T-helper 2 cell (primary cell): ENCODE measurements at places on chromosomes 11 and 22.
A peak's percentile ranks its signal among the peaks of the same experiment; 100 is the strongest.

- peak; percentile 85 for DNase-seq
Measured at GRCh38 chr11:449889-450808, at the start of gene PTDSS2. Gene PTDSS2, plus strand, starts transcription at chr11:450279. Its CDS starts 177 bp downstream, at chr11:450456.

DNA sequence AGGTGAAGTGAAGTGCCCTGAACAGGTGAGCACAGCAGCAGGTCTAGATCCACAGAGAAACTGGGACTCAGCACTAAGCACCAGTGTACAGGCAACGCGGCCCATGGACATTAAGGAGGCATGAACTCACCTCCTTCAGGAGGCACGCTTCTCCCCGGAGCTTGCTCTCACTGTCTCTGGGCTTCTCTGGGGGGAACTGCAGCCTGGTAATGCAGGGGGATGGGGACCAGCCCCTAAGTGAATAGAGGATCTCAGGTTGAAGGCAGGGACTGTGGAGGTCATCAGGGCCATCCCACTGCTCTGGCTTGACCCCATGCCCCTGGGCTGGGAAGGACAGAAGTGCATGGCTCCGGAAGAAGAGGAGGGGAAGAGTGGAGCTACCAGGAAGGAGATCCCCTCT, 495.6 kb upstream of the B3GAT1 start:
- no peak for DNase-seq

DNA sequence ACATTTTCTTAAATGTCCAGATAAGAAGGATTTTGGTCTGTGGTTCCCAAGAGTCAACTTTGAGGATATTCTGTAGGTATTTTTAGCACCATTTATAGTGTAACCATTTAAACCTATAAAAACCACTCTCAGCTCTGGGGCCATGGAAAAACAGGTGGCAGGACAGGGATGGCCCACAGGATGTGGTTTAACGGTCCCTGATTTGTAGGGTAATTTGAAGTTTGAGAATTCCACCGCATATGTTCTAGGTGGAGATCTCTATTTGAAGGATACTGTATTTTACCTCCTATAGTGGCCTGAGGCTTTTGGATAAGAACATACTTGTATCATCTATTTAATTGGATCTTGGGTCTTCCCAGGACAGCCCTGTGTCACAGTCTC, 62.4 kb upstream of the IGLL5 start:
- no peak for DNase-seq

DNA sequence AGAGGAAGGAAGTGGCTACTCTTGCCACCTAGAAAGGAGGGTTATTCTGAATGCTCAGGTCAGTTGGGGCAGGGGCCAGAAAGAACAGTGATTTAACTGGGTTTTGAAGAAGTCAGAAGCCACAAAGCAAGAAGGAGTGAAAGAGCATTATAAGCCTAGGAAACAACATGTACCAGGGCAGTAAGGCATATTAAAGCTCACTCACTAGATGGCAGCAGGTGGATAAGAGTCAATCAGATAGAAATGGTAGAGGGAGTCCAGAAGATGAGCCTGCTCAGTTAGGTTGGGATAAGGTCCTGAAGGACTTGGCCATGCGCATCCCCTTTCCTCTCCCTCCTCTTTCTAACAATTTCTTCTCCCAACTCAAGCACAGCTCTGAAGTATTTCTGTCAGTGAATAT, 22.0 kb upstream of the PATE1 start:
- DNase-seq = no peak

DNA sequence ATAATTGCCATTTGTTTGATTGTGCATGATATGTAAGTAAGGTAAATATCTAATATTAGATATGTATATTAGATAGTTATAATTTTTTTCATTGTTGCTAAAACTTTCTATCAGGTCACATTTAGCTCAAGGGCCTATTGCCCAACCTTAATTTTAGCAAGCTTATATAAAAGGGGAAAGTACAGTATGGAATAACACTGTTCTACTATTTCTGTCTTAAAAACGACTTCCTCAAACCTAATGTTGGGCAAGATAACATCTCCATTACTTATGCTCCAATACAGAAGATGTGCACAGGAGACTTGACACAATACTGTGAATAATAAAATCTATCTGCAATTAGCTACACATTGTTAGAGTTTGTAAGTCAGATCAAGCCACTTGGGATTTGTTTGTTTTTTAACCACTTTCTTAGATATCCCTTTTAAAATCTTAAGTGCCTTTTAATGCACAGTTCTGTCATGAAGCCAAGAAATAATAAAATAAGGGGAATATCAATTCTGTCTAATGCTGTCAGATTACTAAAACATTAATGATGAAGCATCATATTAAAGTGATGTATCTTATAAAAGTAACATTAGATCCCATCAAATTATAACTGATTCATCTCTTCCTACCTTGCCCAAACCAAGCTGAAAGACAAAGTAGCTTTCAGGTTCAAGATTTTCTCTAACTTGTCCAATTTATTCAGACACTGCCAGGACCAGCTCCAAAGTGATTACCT, 98.1 kb downstream of the SIK3 start:
- no peak for DNase-seq

GRCh38 chr11:69848201-69848600, 29.0 kb upstream of the FGF3 start:
- DNase-seq = no peak

GRCh38 chr11:44657836-44658505, 68.8 kb upstream of the TSPAN18 start:
- no peak for DNase-seq

GRCh38 chr11:124581817-124582216, 12.0 kb downstream of the OR8A1 start:
- no peak for DNase-seq

DNA sequence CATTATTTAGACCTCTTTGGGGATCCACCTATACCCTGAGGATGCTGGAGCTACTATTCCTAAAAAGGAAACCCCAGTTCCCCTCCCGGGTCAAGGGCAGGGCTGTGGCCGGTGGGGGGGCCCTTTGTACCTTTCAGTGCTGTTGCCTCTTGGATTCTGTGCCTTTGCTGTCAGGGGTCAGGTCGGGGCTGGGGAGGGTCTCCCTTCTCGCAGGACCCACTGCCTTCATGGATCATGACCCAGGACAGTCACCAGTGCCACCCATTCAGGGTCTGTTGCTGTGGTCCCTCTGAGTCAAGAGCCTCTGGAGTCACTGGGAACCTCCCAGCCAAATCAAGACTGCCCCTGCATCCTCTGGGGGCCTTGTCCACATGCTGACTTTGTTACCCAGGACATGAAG, 78.1 kb upstream of the CCND1 start:
- DNase-seq = no peak

DNA sequence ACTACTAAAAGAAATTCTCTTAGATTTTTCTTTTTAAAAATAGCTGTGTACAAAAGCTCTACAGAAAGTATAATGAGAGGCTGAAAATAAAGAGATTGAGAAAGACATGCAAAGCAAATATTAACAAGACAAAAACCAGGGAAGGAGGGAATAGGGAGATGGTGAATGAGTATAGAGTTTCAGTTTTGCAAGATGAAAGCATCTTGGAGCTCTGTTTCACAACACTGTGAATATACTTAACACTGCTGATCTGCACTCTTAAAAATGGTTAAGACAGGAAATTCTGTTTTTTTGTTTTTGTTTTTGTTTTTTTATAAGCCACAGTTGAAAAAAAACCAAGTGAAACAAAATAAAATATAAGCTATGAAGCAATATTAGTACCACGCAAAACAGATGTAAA, 5.5 kb downstream of the TMEM218 start:
- DNase-seq = no peak

GRCh38 chr11:62477927-62478326, 59.1 kb downstream of the SCGB1A1 start:
- no peak for DNase-seq
